ENCODE measurements at places on chromosomes 3 and 15.

DNA sequence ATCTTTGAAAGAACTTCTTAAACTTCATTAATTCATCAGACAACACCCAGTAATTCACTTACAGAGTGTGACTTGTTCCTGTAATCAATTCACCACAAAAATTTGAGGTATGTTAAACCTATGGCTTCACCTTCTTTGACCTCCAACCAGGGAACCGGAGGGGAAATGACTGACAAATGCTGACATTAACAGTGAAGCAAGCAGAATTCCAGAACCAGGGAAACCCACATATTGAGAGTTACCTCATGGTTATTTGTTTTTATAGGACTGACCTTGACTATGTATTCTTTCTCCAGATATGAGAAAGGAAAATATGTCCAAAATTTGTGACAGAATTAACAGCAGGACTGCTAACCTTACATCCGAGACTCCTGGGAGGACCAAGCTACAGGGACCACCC lies 2.7 kb downstream of the P3H2 start:
- DNase-seq: peak; percentile 72

GRCh38 chr3:90011131-90011530 lies 903.7 kb downstream of the EPHA3 start:
- no peak for DNase-seq

GRCh38 chr3:38604246-38604645 lies 45.2 kb downstream of the SCN5A start:
- no peak for DNase-seq

DNA sequence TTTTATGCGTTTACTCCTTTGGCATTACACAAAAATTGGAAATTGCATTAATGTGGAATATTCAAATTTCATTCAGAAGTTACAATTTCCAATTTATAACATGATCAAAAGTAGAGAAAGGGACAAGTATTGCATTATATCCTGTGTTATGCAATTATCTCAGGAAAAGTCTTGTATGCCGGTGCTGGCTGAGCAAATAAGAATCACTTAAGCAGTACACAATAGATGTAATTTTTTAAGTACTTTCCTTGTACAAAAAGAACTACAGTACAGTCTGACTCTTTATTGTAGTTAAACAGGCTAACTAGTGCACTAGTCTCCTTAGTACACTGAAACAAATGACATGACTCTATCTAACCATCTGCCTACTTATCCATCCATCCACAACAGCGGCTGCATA lies 493.2 kb upstream of the KCNMB2 start:
- no peak for DNase-seq

DNA sequence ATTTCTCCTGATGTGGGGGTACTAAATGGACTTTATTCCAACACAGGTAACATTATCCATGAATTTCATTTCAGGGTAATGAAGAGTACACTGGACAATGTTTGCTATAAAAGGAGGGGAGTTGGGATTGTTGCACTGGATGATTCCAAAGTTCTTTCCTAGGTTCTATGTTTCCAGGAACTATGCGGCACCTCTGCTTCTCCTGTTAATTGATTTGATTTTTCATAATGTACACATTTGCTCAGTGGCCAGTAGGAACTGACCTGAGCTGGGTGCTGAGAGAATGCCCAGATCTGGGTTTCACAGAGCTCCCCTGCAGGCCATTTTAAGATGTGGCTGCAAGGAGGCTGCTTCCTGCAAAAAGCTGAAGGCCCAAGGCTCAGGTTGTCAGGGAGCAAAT lies 171.7 kb downstream of the KLF13 start:
- DNase-seq: no peak

- peak; percentile 49 for DNase-seq
Observed at GRCh38 chr15:68383161-68384074, 48.5 kb downstream of the ITGA11 start.

- DNase-seq: peak; percentile 3
Observed at GRCh38 chr3:55790596-55791350, 303.7 kb upstream of the WNT5A start.

DNA sequence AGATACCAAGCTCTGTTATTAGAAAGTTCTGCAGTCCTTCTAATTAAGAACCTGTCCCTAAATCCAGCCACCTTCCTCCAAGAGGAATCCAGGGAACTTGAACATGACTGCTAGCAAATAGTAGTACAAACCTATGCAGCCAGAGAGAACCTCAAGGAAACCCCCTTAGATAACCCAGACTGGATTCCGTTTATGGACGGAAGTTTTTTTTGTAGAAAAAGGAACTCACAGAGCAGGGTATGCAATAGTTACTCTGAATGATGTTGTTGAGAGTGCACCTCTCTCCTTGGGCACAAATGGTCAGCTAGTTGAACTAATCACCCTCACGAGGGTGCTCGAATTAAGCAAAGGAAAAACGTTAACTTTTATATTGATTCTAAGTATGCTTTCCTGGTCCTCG lies 40.8 kb downstream of the TM4SF18 start:
- no peak for DNase-seq

DNA sequence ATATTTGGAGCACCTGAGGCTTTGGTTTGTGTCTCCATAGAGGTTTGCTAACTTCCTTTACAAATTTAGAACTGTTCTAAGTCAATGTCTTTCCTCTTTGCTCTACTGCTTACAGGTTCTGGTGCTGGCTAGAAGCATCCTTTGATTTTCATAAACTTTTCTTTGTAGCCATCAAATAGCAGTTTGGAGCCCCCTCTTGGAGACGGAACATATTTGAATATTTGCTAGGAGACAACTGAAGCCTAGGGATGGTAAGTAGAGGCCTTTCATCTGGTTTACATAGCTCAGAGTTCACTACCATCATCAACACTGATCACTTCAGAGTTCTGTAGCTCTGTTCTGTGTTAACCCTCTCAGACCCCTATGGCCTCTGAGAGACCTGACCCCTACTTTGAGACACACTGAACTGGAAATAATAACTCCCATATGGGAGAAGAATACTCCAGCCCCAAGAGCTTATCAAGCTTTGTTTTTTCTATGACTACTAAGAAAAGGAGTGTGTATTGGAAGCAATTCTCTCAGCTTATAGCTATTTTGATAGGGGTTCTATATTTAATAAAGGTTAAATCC lies 420.4 kb downstream of the EPHA3 start:
- DNase-seq: peak; percentile 13

- no peak for DNase-seq
Observed at GRCh38 chr3:45145681-45146614, at the start of gene CDCP1. Gene CDCP1 (minus strand): TSS chr3:45146378. CDS start chr3:45146287, 91 bp downstream.

DNA sequence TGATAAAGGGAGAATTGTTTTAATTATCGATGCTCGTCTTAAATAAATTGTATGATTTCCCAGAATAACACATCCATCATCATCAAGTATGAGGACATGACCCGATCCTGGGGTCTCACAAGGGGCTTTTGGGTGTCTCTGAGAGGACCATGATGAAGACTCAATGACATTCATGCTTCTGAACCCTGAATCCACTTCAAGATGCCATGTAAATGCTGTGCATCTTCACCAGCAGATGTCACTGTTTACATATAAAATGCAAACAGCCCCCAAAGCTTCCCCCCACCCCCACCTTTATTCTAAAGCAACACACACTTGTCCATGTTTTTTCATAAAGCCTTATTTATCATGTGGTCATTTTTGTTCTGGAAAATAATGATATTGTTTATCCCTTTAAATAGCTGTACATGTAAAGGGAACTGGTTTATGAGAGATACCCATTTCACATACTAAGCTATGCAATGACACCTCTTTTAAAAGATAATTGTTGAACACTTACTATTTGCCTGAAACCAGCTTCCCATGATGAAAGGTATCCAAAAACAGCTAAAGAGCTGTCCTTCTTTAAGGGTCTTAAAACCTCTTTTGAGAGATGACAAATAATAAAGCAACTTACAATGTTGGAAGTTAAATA lies 69.7 kb upstream of the UBE3A start:
- peak; percentile 59 for DNase-seq

DNA sequence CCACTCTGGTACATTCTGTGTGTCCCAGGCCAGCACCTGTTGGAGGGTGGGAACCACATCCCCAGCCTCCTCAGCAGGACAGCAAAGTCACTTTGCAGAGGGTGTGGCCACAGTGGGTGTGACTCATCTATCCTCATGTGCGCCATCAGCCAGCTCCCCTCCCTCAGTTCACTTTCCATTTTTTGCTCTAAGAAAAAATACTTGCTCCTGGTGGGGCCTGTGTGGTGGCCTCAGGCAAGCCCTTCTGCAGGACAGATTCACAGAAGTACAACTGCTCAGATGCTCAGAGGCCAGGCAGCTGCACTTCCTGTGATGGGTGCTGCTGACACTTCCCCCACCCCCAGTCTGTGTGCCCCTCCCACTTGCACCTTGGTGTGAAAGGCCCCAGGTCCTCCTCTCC lies 78.3 kb upstream of the ALDH1L1 start:
- DNase-seq: no peak

DNA sequence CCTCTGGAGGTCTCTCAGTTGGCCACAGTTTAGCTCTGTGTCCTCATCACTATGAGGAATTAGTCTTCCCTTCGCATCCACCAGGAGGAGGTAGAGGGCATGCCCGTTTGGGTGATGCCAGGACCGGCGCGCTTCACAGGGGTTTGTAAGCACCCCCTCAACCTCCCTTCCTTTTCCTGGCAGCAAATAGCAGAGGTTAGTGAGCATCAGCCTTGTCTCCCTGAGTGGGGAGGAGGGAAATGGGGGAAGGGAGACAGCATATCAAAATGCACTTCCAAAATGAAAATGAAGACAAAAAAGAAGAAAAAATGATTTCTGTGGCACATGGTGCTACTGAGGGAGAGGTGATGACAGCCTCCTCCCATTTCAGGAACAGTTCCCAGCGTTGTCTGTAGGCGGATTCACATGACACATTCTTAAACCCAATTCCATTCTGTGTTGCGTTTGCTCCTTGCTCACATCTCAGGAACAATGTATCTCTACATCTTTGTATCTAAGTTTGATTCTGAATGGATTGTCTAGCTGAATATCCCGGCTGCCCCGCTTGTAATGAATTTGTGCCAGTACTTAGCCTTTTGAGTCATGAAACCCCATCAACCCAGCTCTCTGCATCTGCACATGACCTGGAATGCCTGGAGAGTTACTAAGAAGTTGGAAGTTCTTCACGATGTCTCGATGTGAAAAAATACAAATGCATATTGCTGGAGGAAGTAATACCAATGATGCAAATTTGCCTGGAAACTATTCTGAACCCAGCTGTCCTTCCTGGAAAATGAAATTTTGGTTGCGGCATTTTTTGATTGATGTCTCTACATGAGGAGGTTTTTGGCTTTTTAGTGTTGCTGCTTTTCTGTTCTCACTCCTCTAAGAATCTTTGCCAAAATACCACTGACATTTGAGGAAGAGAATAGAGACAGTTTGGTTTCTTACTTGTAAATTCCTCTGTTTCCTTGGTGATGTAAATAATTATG lies 45.2 kb downstream of the TYRO3 start:
- peak; percentile 80 for DNase-seq

DNA sequence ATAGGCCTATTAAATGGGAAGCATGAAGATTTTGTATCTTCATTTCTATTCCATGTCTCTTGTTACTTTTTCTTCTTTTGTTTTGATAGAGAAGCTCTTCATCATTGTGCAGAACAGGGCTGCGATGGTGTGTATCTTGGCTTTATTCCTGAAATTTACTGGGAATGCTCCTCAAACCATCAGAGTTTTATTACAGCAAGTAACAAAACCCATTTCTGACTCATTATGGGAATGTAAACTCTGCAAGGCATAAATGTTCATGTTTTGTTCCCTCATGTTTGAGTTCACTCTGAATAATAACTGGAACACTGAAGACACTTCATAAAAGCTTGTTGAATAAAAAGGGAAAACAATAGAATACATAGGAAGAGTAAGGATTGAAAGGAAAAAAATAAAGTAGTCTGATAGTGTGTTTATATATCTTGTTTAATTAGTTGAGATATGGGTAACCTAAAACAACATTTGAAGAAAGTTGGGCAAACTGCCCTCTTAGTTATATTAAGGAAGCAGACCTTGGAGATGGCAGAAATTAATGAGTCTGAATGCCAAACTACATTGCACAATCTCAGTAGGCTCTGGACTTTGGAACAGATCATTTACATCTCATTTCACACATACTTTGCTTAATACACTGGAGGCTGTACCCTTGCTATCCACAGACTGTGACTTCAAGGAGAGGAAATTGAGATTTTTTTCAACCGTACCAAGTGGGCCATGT lies 521.5 kb downstream of the GRM7 start:
- DNase-seq: peak; percentile 8

DNA sequence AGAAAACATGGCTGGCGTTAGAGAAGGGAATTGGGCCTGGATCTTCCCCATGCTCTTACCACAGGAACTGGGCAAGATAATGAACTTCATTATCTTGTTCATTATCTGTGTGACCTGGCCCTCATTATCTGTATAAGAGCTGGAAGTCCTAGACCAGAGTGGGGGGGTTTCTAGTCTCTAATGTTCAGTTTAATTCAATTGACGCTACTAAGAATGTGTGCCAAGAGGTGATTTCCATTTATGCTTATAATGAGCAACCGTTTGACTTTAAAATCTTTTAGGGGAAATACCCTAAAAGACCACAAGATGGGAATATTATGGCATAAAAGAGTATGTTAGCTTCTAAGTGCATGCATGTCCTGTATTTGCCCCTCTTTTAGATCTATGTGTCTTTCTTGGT lies 59.1 kb upstream of the CSTA start:
- DNase-seq: no peak

DNA sequence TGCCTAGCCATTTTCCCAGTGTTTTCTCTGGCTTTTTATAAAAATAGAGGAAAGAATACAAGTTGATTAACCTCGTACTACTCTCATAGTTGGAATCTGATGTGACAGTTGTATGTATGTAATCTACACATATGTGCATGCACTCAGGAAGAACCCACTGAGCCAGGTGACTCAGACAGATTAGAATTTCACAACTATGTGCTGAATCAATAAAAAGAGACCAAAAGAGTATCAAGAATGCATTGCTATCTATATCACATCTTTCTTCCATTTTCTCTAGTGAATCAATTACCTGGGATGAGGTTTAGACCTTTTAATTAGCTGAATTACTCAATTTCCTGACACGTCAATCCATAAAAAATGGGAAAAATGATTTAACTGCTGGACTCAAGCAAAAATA lies 319.3 kb upstream of the ATP10A start:
- peak; percentile 72 for DNase-seq

DNA sequence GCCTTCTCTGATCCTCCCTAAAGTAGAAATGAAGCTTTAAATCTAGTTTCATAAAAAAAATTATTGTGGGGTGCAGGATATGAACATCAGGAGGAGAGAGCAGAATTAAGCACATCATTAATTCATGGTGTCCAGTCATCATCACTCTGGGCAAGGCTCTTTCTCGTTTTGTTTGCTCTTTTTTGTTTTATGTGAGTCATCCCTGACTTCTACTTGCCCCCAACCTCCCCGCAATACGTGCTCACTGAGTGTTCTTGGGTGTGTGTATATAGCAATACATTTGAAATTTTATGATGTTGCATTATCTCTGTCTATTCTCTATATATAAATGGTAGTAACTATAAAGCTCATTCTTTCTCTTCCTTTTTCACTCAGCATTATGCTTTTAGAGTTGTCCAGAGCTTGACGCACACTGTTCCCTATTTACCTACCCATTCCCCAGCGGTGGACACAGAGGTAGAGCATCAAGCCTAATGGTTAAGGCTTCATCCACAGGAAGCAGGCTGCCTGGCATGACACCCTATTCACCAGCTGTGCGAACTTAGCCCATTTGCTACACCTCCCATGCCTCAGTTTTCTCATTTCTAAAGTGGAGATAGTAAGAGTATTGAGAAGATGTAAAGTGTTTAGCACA lies 72.3 kb downstream of the CD200R1L start:
- peak; percentile 83 for DNase-seq

GRCh38 chr3:27342267-27342666 lies 26.9 kb downstream of the NEK10 start:
- peak; percentile 13 for DNase-seq

Measured in fibroblast of skin of right quadriceps (primary cell).